ENCODE measurements at places on chromosomes 13 and 19.

DNA sequence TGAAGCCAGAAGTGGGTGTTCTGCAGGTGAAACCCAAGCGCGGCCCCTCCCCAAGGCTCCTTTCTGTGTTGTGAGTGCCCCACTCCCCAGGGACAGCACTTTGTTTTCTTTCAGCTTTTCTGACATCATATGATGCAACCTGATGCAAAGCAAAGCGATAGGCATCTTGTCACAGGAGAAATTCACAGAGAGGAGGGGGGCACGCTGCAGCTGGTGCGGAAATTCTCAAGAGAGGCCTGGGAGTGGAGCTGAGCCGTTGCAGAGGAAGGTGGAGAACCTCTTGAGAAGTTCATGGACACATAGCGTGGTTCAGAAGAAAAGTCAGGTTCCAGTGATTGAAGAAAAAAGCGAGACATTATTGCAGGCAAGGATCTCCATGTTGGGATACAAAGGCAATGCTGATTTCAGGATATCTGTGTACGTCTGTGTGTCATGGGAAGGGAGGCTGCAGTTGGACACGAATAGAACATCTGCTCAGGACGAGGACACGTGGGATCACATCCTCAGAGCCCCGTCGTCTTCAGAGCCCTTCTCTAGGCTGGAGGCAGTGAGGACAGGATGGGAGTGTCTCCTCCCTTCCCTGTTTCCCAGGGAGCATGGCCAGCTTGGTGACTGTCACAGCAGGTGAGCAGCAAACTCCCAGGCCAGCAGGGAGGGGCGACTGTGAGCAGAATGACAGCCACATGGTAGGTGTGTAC lies 79.2 kb downstream of the IRS2 start:
- no peak for DNase-seq

GRCh38 chr19:31676271-31677004 lies 327.2 kb upstream of the TSHZ3 start:
- DNase-seq: peak; percentile 18

- no peak for DNase-seq
These were observed 233.8 kb upstream of the PRR20A start for GRCh38 chr13:56906909-56907308.

DNA sequence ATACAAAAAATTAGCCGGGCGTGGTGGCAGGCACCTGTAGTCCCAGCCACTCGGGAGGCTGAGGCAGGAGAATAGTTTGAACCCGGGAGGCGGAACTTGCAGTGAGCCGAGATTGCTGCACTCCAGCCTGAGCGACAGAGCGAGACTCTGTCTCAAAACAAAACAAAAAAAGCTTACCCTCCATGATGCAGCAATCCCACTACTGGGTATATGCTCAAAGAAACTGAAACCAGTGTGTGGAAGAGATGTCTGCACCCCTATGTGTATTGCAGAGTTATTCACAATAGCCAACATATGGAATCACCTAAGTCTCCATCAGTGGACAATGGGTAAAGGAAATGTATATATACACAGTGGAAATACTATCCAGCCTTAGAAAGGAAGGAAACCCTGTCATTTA lies 19.6 kb upstream of the TTYH1 start:
- no peak for DNase-seq

- no peak for DNase-seq
These were observed 102.1 kb downstream of the INSR start for GRCh38 chr19:7191946-7192691.

DNA sequence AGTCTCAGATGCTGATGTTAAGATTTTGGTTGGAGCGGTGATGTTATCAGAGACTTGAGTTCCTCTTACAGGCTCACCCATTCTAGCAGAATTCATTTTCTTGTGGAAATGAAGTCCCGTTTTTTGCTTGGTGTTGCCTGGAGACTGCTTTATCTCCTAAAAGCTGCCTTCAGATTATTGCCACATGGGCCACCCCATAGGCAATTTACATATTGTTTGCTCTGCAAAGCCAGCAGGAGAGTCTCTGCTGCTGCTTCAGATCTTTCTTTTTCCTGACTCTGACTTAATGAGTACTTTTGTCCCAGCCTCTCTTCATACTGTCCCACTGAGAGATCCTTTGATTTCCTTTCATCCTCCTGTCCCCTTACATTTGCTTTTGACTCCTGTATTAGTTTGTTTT lies 114.6 kb downstream of the TDRD3 start:
- no peak for DNase-seq

- no peak for DNase-seq
These were observed 51.8 kb downstream of the RBM26 start for GRCh38 chr13:79354285-79354684.

DNA sequence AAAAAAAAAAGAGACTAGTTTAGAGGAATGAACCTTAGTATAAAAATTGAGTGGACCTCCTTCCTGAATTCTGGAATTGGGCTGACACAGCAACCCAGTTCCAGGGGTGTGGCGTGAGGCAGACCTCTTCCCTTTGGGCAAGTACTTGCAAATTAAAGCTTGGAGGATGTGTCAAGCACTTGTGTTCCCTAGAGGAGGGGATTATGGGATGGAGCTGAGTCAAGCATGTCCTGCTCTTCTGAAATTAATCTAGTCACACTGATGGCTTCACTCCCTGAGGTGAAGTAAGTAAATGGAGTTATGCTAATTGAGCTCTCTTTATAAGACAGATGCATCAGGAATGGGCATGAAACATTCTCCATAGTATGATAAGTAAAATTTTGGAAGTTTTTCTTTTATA lies 107.7 kb upstream of the HTR2A start:
- no peak for DNase-seq

GRCh38 chr19:37309834-37310575 lies 60.9 kb upstream of the ZNF527 start:
- peak; percentile 35 for DNase-seq

GRCh38 chr13:77398825-77399620 lies 72.1 kb upstream of the MYCBP2 start:
- no peak for DNase-seq

GRCh38 chr13:98066636-98067035 lies 76.3 kb upstream of the FARP1 start:
- DNase-seq: no peak

DNA sequence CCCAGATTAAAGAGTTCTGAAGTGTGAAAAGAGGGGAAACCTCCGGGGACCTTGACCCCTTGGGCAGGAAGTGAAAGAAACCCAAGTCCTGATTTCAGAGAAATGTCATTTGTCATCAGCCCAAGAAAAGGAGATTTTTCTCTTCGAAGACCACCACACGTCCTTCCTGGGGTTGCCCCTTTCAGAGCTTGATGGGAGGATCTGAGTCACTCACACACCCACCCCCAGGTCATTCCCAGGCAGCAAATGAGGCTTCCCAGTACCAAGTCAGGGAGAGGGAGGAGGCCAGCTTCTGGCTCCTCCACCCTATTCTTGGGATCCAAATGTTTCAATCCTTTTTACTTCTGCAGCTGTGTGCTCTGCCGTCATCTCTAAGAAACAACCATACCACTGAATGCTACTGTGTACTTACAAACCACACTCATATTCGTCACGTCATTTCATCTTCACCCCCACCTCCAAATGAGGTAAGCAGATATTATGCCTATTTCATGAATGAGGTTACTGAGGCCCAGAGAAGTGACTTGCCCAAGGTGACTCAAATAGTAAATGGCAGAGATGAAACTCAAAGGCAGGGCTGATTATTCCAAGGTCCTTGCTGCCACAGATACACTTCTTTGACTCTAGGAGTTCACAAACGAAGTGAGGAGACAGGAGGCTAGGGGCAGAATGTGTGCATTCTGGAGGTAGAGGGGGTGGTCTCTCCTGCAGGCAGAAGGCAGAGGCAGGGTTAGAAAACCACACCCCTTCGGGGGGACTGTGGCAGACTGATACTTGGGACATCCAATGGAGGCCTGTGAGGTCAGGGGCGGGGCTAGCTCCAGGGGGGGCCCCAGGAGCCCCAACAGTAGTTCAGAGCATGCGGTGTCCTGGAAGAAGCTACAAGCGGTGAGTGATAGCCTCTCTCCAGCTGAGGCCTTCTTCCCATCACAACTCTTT lies 5.0 kb upstream of the KMT2B start:
- DNase-seq: no peak

DNA sequence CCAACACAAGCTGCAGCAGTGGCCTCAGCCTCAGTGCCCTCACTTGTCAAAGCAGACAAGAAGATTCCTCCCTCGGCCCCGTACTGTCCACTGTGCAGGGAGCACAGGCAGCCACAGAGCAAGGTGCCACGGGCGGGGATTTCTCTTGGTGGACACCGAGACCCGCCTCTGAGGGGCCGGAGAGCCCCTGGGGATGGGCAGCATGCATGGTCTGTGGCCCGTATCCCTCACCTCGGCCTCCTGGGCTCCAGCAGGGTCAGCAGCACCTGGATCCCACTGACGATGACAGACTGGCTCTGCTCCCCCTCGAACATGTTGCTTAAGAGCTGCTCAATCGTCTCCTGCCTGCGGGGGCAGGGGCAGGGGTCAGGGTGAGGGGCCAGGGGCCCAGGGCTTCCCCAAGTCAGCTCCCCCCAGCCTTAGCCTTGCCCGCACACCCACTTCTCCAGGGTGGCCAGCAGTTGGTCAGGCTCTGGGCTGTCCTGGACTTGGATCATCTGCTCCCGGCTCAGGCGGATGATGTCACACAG lies 13.4 kb upstream of the TMEM86B start:
- DNase-seq: no peak

- no peak for DNase-seq
These were observed 7.7 kb upstream of the CSNK1G2 start for GRCh38 chr19:1933244-1933643.

DNA sequence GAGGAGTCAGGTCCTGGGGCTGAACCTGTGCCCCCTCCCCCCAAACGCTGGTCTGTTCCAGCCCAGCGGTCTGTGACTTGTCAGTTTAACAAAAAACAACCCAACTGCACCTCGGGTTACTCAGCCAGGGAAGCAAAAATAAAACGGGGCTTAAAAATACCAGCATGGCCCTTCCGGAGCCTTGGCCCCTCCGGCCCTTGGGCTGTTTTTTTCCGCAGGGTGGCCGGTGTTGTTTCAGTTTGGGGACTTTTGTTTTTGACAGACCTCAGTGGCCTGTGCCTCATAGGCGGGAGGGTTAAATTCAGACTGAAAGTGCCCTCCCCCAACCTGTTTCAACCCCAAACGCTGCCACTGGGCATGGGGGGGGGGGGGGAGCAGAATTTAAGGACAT lies 4.0 kb downstream of the TCF3 start:
- DNase-seq: no peak
